Pons (tissue), 1 donor: ENCODE measurements at places on chromosomes 16 and 17.

DNA sequence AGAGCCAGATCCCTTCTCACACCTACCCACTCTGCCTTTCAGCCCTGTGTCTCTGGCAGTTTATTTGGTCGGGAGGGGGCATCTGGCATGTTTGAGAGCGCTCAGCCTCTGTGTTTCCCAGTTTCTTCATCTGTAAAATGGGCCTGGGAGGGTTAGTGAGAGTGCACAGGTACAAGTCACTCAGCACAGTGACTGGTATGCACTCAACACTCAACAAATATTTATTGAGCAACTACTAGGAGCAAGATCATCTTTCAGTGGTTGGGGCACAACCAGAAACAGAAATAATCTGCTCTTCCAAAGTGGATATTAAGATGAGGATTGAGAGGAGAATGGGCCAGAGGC, 13.7 kb upstream of the SRCIN1 start:
- no peak for DNase-seq

- no peak for DNase-seq
Observed at GRCh38 chr17:57292091-57292490, 35.8 kb downstream of the MSI2 start.

- no peak for DNase-seq
Observed at GRCh38 chr16:30434852-30435251, 5.0 kb upstream of the DCTPP1 start.

- DNase-seq, result no peak
Observed at GRCh38 chr16:49502136-49502881, 128.7 kb downstream of the C16orf78 start.

- DNase-seq, result no peak
Observed at GRCh38 chr16:88807626-88808453, 3.9 kb downstream of the APRT start.

- peak; percentile 86 for DNase-seq
Observed at GRCh38 chr16:84730406-84731106, 30.8 kb downstream of the USP10 start.

GRCh38 chr17:64269687-64270649, 6.9 kb upstream of the TEX2 start:
- DNase-seq, result no peak

DNA sequence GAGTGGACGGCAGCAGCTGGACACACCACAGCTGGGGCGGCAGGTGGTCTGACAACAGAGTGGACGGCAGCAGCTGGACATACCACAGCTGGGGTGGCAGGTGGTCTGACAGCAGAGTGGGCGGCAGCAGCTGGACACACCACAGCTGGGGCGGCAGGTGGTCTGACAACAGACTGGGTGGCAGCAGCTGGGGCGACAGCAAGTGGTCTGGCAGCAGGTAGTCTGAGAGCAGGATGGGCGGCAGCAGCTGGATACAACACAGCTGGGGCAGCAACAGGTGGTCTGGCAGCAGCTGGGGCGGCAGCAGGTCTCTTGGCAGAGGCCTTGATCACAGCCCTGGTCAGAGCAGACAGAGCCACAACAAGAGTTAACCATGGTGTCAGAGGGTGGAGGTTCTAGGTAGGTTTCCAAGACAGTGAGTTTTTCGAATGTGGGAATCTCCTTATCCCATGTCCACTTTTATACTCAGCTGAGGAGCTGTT, at the start of gene KRTAP4-1:
Gene KRTAP4-1, minus strand, starts transcription at position 432 of the 482 bp plus-strand sequence. Its CDS starts 57 bp downstream, at position 375.
- DNase-seq, result no peak

DNA sequence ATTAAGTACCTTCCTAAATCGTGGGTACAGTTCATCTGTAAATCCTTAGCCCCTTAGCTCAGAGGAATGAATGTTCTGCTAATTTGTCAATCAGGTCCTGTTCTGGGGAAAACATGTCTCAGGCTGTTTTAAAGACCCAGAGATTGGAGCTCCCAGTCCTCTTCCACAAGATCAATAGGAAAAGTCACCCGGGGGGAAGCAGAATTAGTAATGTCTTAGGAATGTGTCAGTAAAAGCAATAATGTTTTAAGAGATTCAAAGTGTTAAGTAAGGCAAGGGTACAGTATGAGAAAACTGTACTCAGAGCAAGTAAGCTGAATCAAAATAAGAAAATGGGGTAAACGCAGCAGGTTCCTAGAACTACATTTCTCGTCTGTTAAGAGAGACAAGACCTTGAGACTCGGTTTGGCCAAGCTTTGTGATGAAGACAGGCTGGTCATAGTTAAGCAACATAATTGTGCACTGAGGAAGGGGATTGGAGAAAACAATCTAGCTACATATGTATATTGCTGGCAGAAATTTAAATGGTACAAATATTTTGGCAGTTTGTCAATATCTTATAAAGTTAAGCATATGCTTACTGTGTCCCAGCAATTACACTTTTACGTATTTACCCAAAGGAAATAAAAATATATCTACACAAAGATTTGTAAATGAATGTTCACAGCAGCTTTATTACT, 192.9 kb upstream of the C17orf78 start:
- DNase-seq, result no peak
